ENCODE measurements at places on chromosomes 7 and 10.

DNA sequence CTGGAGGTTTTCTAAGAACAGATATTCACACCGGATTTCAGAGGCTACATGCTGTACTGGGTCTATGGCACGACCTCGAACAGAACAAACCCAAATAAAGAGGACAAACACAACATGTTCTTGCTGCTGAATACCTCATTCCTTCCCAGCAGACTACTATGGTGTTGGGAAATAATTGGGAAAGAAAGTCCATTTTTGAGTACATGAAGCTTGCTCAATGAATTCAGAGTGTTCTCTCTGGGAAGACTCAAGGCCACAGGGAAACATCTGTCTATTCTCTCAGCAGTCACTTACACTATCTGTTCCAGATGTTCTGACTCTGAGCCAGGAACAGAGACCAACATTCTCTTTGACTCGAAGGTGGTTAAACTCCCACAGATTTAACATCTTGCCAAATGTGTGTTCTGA lies 30.9 kb downstream of the LAMB1 start:
- no peak for DNase-seq

DNA sequence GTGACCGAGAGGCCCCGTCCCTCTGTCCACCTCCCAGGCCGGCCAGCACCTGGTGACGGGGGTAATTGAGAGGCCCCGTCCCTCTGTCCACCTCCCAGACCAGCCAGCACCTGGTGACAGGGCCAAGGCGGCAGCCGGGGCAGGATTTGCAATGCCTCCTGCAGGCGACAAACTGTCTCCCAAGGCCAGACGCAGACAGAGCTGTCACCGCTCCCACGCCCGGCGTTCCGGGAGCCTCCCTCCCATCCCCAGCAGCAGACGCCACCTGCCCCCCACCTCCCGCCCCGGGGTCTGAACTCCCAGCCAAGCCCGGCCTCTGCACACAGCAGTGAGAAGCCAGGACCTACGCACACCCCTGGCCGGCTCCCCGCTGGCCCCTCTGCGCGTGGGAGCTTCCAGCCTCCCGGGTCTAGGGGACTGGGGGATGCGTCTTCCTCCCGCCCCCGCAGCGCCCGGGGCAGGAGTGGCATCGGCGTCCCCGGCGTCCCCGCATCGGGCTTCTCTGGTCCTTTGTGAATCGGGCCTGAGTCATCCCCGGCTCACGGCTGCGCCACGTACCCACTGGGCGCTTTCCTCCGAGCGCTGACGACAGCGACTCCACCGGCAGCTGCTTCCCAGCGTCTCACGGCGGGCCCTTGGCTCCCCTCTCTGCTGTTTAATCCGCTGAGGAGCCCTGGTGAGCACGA lies 95.1 kb upstream of the DIP2C start:
- no peak for DNase-seq

- no peak for DNase-seq
Measured at GRCh38 chr10:88913788-88914187, 33.7 kb downstream of the STAMBPL1 start.

GRCh38 chr7:26049081-26049480 lies 102.9 kb upstream of the NFE2L3 start:
- no peak for DNase-seq

- DNase-seq: no peak
Measured at GRCh38 chr10:106661133-106661766, 503.3 kb downstream of the SORCS1 start.

- DNase-seq: no peak
Measured at GRCh38 chr10:127197154-127197432, 702 bp upstream of the INSYN2A start.

GRCh38 chr10:5746197-5746596 lies 61.6 kb downstream of the TASOR2 start:
- no peak for DNase-seq

- no peak for DNase-seq
Measured at GRCh38 chr10:6314620-6315205, 112.0 kb downstream of the PFKFB3 start.

GRCh38 chr10:54501929-54502328 lies 299.1 kb downstream of the PCDH15 start:
- no peak for DNase-seq

DNA sequence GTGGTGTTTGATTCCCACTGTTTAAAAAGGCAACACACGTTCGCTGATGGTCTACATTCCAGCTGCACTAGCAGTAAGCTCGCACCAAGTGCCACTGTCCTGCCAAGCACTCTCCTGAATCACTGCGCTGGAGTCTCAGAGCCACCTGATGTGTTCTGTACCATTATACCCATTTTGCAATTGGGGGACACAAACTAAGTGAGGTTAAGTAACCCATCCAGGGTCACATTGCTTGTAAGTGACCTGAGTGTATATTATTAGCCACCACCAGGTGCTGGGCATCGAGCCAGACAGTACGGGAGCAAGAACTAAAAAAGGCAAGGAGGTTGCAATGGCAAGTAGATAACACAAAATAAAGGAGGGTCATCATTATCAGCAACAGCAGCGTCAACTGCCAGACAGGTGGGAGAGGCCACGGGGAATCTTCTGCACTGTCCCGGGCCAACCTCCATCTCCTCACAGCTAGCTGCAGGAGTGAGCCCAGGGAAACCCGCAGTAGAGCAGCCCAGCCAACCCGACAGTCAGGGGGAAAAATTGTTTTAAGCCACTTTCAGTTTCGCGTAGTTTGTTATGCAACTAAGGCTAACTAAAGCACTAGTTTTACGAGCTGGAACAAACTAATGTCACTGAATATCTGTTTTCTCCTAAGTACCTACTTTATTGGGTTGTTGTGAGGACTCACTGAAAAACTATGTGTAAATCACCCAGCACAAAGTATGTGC lies 712 bp upstream of the CPVL start:
- no peak for DNase-seq

DNA sequence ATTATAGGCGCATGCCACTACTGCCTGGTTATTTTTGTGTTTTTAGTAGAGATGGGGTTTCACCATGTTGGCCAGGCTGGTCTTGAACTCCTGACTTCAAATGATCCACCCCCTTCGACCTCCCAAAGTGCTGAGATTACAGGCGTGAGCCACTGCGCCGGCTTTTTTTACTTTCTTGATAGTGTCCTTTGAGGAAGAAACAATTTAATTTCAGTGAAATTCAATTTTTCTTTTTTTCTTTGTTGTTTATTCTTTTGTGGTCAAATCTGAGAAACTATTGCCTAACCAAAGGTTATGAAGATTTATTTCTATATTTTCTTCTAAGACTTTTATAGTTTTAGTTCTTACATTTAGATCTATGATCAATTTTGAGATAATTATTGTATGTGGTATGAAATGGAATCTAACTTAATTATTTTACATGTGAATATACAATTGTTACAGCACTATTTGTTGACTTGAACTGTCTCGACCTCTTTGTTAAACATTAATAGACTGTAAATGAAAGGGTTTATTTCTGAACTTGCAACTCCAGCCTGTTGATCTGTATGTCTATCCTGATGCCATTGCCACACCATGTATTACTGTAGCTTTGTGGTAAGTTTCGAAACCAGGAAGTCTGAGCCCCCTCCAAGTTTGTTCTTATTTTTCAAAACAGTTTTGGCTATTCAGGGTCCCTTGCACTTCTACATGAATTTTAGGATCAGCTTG lies 19.8 kb upstream of the RASSF4 start:
- no peak for DNase-seq

- DNase-seq: no peak
Measured at GRCh38 chr10:85100495-85100894, 772.1 kb downstream of the CCSER2 start.

DNA sequence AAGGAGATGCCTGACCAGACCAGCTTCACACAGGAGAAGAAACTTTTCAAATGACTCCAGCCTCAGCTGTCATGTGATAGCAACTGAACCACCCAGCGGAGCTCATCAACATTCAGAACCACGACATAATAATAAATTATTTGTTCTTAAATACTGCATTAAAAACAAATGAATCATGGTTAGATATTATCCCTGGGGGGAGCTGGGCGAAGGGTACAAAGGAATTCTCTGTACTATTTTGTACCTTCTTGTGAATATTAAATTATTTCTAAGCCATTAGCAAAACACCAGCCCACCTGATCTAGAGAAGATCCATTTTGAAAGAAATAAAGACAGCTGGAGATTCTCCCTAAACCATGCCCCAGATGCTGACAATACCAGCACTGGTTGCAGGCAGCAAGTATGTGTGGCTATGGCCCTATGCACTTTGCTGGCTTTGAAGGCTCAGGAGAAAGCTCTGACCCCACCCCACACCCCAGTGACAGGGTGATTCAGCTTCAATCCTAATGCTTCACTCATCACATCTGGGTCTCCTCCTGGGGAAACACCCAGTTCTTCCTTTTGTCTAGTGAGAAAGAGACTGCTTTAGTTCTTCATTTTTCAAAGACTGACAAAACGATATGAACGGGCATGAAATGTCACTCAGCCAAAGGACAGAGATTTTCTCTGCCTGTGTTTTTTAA lies 45.5 kb upstream of the NKX2-3 start:
- DNase-seq: no peak

GRCh38 chr7:110677405-110677804 lies 413.5 kb upstream of the LRRN3 start:
- DNase-seq: no peak

DNA sequence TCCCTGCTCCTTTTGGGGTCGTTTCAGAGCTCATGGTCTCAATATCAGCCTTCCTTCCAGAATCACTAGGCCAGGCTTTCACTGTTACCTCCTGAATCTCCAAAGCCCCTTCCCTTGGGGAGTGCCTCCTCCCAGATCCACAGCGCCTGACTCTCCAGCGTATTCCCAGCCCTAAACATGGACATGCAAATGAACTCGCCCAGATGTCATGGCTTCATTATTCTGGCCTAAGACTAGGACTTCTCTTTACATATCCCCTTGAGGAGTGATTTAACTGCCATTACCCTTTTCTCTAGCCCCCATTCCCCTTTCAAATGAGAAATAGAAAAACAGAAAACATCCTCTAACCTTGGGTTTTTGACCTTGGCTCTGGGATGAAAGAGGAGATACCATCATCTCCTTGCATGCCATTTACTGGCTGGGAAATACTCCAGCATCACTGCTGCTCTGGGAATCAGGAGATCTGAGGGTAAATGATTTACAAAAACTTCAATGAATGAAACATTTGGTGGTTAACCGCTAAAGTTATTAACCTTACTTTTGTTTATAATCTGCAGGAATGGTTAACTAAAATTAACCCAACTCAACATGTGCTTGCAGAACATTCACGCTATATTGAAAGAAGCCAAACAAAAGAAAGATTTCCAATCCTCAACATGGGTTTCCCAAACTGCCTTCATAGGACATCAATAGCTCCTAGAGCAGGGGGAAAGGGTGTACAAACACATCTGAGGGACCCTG lies 37.0 kb downstream of the FAM171A1 start:
- DNase-seq: no peak

DNA sequence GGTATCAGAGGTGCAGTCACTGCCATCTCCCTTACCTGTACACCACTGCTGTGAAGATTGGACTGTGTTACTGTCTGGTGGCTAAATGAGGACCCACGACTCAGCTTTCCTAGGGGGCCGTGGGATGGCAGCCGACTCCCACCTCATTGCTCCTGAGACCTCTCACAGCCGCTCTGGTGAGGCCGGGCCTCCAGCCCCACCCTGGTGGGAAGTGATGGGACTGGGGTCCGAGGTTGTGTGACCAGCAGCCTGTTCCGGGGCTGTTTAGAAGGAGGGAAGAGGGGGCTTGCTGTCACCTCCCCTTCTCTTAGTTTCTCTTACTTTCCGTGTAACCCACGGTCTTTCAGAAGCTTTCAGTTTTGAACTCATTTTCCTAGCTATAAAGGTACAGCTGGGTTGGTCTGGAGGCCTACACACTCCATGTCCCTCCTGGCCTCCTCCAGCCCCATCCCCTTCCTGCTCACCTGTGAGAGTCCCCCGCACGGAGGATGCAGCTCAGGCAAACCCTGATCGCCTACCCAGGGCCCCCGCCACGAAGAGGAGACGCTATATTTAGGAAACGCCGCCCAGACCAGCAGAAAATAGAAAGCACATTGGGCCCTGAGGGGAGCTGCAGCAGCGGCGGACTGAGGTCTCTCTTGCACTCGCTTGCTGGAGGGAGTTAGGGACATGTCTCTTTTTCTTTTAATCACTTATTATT lies 4.6 kb downstream of the EMX2 start:
- no peak for DNase-seq

GRCh38 chr10:73889014-73889413 lies 14.7 kb upstream of the CAMK2G start:
- peak; percentile 25 for DNase-seq

- DNase-seq: no peak
Measured at GRCh38 chr7:81960026-81960425, 190.2 kb upstream of the HGF start.

DNA sequence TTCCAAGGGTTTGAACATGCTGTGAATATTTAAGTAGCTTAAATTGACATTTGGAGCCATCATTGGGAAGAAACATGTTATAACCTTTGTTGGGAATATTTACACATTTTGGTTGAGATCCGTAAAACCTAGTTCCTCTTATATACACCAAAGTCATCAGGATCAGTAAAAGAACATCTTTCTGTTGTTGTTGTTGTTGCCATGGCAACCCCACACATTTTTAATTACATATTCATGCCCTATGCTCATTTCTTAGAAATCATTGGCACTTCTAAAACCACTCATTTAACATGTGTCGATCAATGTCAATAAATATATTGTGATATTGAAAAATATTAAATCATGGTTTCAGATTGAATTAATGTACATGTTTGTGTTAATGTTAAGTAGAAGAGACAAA lies 122.6 kb downstream of the POU6F2 start:
- no peak for DNase-seq

DNA sequence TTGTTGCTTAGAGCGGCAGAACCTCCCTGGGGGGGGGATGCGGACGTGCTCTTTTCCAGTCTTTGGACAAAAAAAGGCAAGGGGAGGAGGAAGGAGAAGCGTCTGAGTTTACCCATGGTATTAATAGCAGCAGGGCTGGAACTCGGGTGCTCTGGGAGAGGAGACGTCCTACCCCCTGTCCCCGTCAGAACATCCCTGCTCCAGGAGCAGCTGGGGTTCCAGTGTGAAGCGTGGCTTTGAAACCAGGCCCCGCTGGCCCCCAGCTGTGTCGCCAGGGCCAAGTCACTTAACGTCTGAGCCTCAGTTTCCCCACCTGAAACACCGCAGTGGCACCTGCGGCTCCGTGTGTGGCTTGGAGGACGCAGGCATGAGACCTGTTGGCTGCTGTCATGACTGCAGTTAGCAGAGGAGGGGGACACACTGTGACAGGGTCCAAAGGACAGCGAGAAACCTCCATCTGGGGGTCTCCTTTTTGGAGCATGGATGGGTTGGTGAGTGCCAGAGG lies 1.4 kb downstream of the AMZ1 start:
- no peak for DNase-seq

- no peak for DNase-seq
Measured at GRCh38 chr10:119104654-119105015, 722 bp downstream of the DENND10 start.

Measured in CD4-positive, alpha-beta T cell treated with Interleukin-4 for 1 hour (primary cell).